ENCODE measurements at places on chromosomes 13 and 19.

DNA sequence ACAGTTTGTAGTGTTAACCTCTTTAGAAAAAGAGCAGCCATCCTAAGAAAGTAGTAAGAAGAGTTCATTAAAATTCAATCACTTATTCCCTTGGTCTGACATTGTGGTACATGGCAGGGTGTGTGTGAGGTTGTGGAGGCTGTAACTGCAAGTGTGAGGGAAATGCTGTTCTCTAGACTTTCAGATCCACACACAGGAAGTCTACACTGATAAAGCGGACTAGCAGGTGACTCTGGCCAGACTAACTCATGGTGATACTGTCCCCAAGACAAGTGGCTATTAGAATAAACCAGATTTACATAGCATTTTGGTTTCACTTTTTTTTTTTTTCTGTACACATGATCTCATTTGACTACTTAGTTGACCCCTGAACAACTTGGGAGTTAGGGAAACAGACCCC, 10.0 kb downstream of the MTIF3 start:
- no peak for DNase-seq

- DNase-seq, result no peak
These were observed 622 bp upstream of the VSTM2B start for GRCh38 chr19:29524912-29525831.

DNA sequence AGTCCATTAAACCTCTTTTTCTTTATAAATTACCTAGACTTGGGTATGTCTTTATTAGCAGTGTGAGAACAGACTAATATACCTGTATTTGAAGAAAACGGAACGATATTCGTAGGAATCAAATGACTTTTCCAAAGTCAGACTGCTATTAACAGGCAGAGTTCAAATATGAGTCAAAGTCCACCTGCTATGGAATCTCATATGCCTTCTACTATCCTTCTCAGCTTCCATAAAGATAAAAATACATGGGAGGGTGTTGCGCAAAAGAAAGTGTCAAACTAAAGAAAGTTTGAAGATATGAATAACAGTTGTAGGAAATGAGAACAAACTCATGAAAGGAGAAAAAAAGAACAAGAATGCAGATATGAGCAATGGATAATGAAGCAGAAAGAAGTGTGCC, 704.6 kb downstream of the EFNB2 start:
- no peak for DNase-seq

DNA sequence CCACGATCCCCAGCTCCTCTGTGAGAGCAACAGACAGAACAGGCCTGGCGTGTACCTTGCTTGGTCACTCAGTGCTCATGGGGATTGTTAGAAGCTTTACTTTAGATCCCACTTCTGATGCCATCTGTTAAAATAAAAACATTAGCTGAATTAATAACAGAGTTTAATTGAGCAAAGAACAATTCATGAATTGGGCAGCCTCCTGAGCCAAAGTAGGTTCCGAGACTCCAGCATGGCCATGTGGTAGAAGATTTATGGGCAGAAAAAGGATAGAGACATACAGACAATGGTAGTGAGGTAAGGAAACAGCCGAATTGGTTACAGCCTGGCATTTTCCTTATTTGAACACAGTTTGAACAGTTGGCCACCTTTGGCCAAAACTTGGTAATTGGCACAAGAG, 223.9 kb upstream of the TRPC4 start:
- DNase-seq, result no peak

- no peak for DNase-seq
These were observed 21.8 kb downstream of the FGF14 start for GRCh38 chr13:102380012-102380411.

DNA sequence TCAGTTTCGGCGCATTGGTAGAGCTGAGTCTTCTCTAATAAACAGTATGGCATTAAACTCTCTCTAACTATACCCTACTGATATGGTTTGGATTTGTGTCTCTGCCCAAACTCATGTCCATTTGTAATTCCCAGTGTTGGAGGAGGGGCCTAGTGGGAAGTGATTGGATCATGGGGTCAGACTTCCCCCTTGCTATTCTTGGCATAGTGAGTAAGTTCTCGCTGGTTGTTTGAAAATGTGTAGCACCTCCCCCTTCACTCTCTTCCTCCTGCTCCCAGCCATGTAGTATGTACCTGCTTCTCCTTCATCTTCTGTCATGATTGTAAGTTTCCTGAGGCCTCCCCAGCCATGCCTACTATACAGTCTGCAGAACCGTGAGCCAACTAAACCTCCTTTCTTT, 682.7 kb upstream of the ARGLU1 start:
- no peak for DNase-seq

DNA sequence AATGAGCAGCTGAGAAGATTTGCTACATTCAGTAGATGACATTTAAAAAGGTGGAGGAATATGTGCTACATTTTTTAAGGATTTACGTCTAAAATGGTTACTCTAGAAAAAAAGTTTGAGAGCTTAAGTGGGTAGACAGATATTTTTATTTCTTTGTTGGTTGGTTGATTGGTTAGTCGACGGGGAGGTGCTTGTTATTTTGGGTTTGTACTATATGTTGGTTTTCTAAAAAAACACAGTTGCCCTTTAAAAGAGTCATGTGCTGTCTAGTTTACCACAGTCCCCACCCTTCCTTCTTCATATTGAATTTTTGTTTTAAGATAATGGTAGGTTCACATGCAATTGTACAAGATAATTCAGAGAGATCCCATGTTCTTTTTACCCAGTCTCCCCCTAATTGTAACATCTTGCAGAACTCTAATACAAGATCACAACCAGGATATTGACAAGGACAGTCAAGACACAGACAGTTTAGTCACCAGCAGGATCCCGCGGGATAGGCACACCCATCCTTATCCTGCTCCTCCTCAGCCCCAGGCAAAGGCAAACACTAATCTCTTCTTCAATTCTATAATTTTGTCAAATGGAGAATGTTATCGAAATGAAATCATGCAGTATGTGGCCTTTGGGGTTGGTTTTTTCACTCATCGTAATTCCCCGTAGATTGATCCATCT, 171.4 kb downstream of the FOXO1 start:
- no peak for DNase-seq

GRCh38 chr19:1079566-1080111, 12.7 kb downstream of the ARHGAP45 start:
- no peak for DNase-seq

DNA sequence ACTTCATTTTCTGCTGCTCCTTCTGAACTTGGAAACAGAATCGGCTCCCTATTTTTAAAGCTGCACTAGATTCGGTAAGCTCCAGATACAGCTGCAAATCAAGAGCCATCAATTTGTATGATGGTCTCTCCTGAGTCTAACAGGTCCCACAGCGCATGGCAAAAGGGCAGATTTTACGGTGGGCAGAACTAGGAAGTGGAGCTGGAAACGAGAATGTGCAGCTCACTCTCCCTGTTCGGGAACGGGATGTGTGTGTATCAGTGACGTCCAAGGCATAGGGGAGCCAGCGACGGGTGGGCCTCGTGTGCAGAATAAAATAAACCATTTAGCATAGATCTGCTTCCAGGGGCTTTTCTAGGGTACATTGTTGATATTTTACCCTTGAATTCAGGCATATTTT, 74.2 kb downstream of the COL4A1 start:
- no peak for DNase-seq

Measured in AG04450 (cell line).